Stomach (tissue), 19 donors: ENCODE measurements at places on chromosomes 4 and X. TPM values are rescaled to one million over a fixed set of nuclear protein-coding genes. Genes with fewer than 3 reads are reported as not detected.

GRCh38 chr4:111282035-111282434, 659.2 kb upstream of the PITX2 start:
- no peaks in the 10 kb centered on the region for H3K27me3 ChIP-seq
- H3K4me1 ChIP-seq: no peaks in the 10 kb centered on the region
- no peak for DNase-seq
- H3K36me3 ChIP-seq: no peaks in the 10 kb centered on the region

DNA sequence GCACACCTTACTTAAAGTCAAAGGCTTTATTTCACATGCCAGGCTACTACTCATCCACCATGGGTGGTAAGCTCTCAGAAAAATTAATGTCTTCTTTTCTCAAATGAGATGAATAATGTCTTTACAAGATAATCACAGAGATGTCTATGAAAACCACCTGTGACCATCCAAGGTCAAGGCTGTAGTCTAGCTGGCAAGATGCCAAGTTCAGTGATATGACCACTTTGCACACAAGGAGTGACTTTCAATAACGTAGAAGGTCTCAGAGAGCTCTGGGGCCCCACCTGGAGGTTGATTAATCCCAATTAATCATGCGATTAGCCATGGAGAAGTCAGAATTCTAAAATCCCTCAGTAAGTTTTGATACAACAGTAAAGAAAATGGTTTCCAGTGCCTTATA, 20.5 kb downstream of the ANOS1 start:
- H3K4me1 ChIP-seq: no peaks in the 10 kb centered on the region
- H3K36me3 ChIP-seq: no peaks in the 10 kb centered on the region
- no peak overlapping the region for H3K27ac ChIP-seq

DNA sequence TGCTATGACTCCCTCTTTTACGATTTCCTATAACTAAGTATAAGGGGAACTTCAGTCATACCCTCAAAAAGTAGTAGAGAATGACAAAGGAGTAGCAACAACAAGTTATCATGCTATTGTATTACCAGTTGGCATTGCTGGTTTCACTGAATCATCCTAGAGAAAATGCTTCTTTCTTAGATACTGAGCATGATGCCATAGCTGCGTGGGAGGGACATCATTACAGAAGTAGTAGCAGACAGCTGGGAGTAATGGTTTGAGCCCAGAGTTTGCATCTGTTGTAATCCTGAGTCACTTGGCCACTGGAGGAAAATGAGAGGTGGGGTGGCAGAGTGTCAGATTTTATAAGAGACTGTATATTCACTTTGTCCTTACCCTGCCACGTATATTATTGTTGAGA, 38.6 kb downstream of the MTMR1 start:
- peaks cover 53% of the 10 kb centered on the region for H3K36me3 ChIP-seq
- H3K4me3 ChIP-seq: no peak overlapping the region
- DNase-seq: no peak
- H3K4me1 ChIP-seq: no peaks in the 10 kb centered on the region

GRCh38 chr4:10438924-10439323, 18.3 kb downstream of the ZNF518B start:
- H3K4me3 ChIP-seq: no peak overlapping the region
- H3K36me3 ChIP-seq: peaks cover 3% of the 10 kb centered on the region
- no peak for DNase-seq
- no peaks in the 10 kb centered on the region for H3K27me3 ChIP-seq
- H3K4me1 ChIP-seq: no peaks in the 10 kb centered on the region

GRCh38 chr4:153488006-153488891, 22.1 kb downstream of the TMEM131L start:
- H3K36me3 ChIP-seq: no peaks in the 10 kb centered on the region
- H3K4me1 ChIP-seq: peaks cover 67% of the 10 kb centered on the region
- DNase-seq: peak; percentile 62
- peak overlapping the region; percentile 15 for H3K4me3 ChIP-seq

DNA sequence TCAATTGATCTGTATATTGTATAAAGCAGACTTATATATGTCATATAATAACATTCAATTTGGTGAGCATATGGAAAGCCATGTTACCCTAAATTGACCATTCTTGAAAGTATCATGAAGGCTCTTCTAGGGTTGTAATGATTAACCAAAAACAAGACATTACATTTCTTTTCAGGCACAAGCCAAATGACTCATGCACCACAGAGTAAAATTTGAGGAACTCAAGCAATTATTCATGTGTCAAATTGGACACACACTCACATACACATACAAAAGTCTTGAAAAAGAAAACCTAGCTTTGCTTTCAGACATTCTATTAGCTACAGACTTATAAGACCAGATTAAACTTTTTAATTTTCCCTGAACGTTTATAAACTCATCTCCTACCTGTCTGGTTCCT, 146.5 kb upstream of the PCDH18 start:
- no peak overlapping the region for H3K27ac ChIP-seq
- no peak overlapping the region for H3K4me3 ChIP-seq
- no peaks in the 10 kb centered on the region for H3K27me3 ChIP-seq

DNA sequence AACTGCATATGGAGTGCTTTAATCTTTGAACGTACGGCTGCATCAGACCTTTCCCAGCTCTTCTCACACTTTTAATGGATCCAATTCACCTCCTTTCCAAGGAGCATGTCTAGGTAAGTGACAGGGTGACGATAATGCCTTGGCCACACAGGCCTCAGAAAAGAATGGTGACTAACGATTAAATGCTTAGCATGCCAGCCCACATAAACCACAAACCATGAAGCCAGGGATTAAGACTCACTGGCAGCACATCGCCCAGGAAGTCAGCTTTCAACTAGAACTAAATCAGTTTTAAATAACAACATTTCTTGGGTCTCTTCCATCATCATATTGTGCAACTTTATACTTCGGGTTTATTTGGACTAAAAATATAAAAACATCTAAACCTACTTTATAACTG, 28.7 kb downstream of the INPP4B start:
- no peaks in the 10 kb centered on the region for H3K27me3 ChIP-seq
- no peak overlapping the region for H3K27ac ChIP-seq
- no peaks in the 10 kb centered on the region for H3K36me3 ChIP-seq
- H3K4me1 ChIP-seq: no peaks in the 10 kb centered on the region
- no peak overlapping the region for H3K4me3 ChIP-seq

- H3K4me3 ChIP-seq: no peak overlapping the region
- H3K36me3 ChIP-seq: no peaks in the 10 kb centered on the region
- H3K27ac ChIP-seq: no peak overlapping the region
- H3K4me1 ChIP-seq: no peaks in the 10 kb centered on the region
- DNase-seq: no peak
- no peaks in the 10 kb centered on the region for H3K27me3 ChIP-seq
Measured at GRCh38 chr4:144732584-144733428, 86.8 kb downstream of the HHIP start.

DNA sequence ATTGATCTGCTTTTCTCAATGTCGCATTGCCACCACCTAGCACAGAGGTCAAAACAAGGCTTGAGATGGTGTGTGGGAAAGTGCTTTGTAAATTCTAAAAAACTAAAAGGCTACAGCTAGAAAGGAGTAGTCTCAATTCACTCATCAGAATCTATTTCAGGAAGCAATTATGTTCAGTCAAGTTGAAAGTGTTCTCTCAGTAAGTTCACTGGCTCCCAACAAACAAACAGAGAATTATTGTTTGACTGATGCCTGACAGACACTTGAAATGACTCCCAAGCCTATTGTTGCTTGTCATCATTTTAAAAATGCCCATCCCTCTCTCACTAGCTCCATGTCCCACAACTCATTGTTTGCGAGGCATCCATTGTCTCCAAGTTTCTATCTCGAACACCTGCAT, 419.6 kb upstream of the CPEB2 start:
- H3K4me1 ChIP-seq: no peaks in the 10 kb centered on the region
- H3K27ac ChIP-seq: no peak overlapping the region
- H3K27me3 ChIP-seq: no peaks in the 10 kb centered on the region
- no peaks in the 10 kb centered on the region for H3K36me3 ChIP-seq

DNA sequence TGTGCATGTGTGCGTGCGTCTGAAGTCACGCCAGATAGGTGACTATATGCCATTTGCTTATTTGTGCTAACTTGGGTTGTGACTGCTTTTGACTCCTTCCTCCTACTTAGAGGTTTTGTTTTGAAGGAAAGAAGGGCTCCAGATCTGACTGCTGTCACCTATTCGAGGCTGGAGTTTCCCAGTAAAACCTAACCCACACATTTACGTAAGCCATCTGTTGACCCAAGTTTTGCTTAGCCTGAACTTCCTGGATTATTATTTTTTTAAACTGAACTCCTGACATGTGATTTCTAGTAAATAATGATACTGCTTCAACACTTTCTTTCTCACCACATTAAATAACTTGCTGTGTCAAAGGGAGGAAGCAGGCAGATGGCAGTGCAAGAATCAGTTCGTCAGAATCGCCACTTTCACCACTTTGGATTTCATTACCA, 41.5 kb downstream of the DTHD1 start:
- no peaks in the 10 kb centered on the region for H3K36me3 ChIP-seq
- no peaks in the 10 kb centered on the region for H3K4me1 ChIP-seq
- H3K27me3 ChIP-seq: no peaks in the 10 kb centered on the region
- H3K27ac ChIP-seq: no peak overlapping the region

- DNase-seq: peak; percentile 16
- no peak overlapping the region for H3K4me3 ChIP-seq
- H3K36me3 ChIP-seq: no peaks in the 10 kb centered on the region
- H3K4me1 ChIP-seq: no peaks in the 10 kb centered on the region
- H3K27me3 ChIP-seq: no peaks in the 10 kb centered on the region
Measured at GRCh38 chr4:150525321-150525868, 56.6 kb upstream of the MAB21L2 start.

The SLITRK4 gene
- total RNA-seq: 6.2 TPM

The GAGE12H gene
- not detected for total RNA-seq

The HSFX3 gene
- not detected for total RNA-seq
